ENCODE measurements at places on chromosomes 6 and 20.

DNA sequence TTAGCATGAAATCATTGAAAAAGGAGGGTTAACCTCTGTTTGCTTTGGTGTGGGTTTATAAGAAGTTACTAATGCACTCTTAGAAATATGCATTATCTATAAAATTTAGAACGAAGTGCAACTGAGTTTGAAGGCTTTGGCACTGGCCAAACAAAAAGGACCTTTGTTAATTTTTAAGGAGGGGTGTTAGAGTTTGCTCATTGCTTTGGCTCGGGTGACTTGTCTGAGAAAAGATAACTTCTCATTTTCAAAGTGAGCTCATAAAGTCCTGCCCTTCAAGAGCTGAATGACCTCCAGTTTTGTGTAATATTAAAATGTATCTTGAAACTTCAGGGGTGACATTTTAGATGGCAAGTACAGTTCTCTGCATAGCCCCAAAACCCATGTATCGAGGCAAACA, 25.9 kb downstream of the NEDD9 start:
- DNase-seq: no peak

GRCh38 chr20:59948828-59949720, 8.9 kb downstream of the FAM217B start:
- peak; percentile 11 for DNase-seq

- DNase-seq: no peak
Observed at GRCh38 chr6:33075568-33076405, at the start of gene HLA-DPB1. TSS of gene HLA-DPB1 (plus strand) at chr6:33075990. CDS start at chr6:33076042, 52 bp downstream.

DNA sequence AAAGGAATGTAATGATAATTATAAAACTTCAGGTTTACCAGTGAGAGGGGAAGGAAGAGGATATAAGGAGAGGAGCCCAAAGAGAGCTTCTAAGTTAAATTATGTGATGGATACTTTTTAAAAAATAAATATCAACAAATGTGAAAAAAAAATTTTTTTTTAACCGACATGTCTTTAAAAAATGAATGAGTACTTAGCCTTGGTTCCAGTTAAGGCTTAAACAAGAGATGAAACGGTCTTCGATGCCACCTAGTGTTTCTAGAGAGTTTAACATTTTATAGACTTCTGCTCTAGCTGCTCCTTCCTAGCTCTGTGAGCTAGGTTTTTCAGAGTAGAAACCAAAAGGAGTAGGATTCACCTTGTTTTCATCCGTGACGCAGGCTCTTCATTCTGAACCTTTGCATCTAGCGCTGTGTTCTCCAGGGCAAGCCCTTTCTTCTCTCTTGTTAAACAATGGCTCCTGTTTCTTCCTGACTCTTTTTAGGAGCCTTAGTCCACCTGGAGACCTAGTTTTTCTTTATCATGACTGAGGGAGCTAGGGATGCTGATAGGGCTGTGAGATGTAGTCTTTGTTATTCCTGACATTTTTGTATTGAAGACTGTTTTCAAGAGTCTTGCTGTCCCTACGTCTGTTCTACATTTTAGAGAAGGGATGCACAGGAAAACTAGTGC, 42.4 kb upstream of the GNRH2 start:
- DNase-seq: no peak

- no peak for DNase-seq
Observed at GRCh38 chr6:4287811-4288244, 152.5 kb upstream of the ECI2 start.

DNA sequence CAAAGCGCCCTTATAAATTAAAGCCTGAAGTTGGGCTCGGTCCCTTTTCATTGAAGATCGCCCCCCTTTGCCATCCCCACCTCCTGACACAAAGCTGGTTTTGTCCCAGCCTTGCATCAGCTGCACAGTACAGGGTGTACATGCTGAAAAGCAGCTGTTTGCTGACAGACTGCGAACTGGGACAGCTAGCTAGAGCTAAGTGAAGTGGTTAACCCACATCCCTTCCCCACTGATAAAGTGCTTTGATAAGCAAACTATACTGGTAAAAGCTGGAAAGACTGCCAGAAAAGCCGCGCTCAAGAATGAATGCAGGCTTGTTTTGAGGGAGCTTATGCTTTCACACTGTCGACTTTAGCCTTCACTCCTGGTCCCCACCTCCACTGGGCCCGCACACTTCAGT, 207.3 kb downstream of the GMDS start:
- DNase-seq: no peak

- no peak for DNase-seq
Observed at GRCh38 chr20:8352486-8352885, 220.4 kb downstream of the PLCB1 start.

GRCh38 chr20:3071610-3072529, at the start of gene OXT:
TSS of gene OXT (plus strand) at chr20:3071620. CDS start at chr20:3071656, 36 bp downstream.
- DNase-seq: no peak

DNA sequence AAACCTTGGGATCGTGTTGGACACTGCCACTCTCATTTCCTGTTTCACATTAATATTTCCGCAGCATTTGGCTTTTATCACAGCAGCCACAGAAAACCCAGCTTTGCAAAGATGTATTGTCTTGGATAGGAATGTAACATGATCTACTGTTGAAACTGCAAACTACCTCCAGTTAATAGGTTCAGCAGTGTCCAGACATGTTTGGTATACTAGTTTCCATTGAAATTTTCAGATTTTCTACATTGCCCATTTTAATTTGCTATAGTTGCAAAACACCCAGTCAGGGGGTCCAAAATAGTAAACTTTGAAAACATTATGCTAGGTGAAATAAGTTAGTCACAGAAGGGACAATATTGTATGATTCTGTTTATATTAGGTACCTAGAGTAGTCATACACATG, 3.3 kb downstream of the ANKRD6 start:
- DNase-seq: no peak

- DNase-seq: no peak
Observed at GRCh38 chr20:2086980-2087377, 14.6 kb upstream of the STK35 start.

- DNase-seq: no peak
Observed at GRCh38 chr6:134623401-134623800, 305.5 kb upstream of the SGK1 start.

DNA sequence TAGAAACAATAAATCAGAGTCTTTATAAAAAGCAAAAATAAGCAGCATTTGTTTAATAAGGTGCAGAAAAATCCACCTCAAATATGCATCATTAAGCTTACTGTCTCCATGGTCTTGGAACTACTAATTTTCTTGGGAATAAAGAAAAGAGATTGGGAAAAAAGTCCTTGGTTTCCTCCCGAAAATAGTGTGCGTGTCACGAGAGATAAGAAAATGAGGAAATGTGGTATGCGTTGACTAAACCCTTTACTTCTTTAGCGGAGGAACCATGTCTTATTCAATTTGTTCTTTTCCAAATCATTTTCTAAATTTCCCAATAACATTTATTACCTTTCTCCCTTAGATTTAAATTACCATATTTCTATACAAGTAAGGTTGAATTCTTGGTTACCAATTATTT, 54.1 kb upstream of the HBS1L start:
- DNase-seq: no peak

GRCh38 chr6:113630738-113631535, 226.2 kb upstream of the MARCKS start:
- DNase-seq: no peak

GRCh38 chr20:20211274-20211987, 156.5 kb upstream of the INSM1 start:
- no peak for DNase-seq
